DMS79 treated with DMSO at 0.1 percent for 48 hours (cell line): ENCODE measurements at places on chromosomes 1 and 21.
A peak's percentile ranks its signal among the peaks of the same experiment; 100 is the strongest.

- peak; percentile 73 for DNase-seq
Measured at GRCh38 chr1:225426395-225427234, 1.2 kb downstream of the LBR start.

DNA sequence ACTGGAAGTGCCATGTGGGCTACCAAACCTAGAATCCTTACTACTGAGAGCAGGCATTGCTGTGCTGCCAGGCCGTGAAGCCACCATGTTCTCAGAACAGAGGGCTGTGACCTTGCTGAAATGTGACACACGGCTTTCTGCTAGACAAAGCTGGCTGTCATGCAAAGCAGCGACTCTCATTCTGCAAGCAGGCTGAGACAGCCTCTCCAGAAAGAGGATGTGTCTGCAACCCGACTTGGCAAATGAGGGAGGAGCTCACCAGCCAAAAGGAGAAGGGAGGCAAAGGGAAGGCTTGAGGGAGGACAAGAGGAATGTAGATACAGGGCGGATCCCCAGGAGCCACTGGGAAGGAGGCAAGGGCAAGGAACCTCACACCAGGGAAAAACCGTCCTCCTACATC, 85.7 kb upstream of the KRTAP19-8 start:
- DNase-seq, result no peak

GRCh38 chr1:211606914-211607753, 28.2 kb upstream of the SLC30A1 start:
- no peak for DNase-seq

GRCh38 chr1:231691618-231692259, 65.1 kb downstream of the DISC1 start:
- DNase-seq, result no peak

DNA sequence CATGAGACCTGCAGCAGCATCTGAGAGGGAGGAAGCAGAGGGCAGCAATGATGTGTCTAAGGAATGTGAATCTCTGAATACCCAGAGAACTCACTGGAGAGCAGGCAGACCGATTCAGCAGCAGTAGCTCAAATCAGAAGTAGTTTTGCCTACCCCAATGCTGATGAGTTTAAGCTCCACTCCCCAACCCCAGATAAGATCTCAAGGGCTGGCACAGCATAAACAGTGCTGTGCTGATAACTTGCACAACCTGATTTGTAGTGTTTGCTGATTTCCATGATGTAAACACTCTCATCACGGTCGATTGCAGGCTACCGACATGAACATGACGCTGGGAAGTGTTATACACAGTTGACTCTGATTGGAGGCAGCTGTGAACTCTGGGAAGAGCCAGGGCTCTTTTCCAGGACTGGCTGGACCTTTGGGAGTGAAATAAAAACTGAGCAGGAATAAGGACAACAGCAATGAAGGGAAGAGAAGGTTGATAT, 11.2 kb upstream of the HMGCS2 start:
- DNase-seq, result peak; percentile 91

DNA sequence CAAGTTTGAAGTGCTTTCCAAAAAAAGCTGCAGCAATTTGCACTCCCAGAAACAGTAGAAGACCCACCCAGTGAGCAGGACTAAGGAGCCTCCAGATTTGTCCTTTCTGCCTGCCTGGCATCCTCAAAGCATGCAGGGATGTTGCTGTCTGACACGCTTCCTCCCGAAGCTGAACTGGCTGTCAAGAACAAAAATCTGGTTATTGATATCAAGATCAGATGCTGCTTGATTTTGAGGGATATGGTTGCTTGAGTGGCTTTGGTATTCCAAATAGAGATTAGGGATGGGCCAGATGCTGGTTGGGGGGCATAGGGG, 143.3 kb downstream of the MRPS6 start:
- DNase-seq, result no peak

GRCh38 chr21:38349111-38349746, 92.4 kb downstream of the KCNJ15 start:
- DNase-seq, result no peak

DNA sequence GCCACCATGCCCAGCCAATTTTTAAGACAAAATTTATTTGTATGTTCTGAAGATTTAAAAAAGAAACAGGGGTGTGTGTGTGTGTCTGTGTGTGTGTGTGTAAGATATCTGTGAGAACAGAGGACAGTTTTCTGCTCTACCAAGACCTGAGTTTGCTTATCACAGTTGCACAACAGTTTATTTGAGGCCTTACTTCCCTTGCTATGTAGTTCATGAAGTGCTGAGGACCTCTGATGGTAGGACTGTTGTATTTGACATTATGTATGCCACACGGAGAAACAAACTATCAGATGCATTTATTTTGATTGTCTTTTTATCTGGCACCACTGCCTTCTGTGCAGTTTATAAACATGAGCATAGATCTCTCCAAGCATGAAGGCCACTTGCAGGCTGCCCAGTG, 355.2 kb downstream of the PBX1 start:
- no peak for DNase-seq

GRCh38 chr1:151728151-151729054, 7.1 kb downstream of the RIIAD1 start:
- no peak for DNase-seq

GRCh38 chr1:76158126-76158525, 83.6 kb downstream of the ST6GALNAC3 start:
- DNase-seq, result no peak

- no peak for DNase-seq
Measured at GRCh38 chr1:210385228-210385627, 56.5 kb downstream of the HHAT start.

GRCh38 chr1:91876040-91876470, 9.9 kb downstream of the TGFBR3 start:
- DNase-seq, result no peak

DNA sequence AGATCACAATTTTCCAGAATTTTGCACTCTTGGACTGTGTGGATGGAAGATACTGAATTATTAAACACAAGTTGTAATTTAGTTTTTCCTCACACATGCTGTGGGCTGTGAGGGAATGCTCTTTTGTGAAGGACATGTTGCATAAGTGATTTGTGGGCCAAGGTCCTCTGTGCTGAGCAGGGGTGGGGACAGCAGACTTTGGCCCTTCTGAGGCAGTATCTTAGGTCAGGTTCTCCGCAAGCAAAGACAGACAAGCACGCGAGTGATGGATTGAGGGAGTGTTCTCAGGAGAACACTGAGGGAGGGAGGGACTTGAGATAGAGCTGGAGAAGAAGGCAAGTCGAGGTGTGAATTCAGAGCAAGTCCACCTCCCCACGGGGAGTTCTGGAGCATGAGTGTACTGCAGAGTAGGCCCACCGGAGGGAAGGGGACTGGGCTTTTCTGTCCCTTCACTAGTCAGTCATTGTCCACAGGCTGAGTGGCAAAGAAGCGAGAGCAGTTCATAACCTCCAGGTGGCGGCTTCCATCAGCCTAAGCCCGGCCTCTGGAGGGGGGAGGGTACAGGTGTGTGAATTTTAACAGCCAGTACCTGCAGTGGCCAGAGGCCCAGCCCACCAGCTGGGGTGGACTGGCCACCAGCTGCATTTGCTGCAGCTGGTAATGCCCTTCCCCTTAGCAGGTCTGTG, 19.1 kb upstream of the CD101 start:
- no peak for DNase-seq

GRCh38 chr1:240126821-240127220, 35.1 kb downstream of the FMN2 start:
- no peak for DNase-seq

GRCh38 chr1:236039740-236040685, 24.9 kb downstream of the NID1 start:
- DNase-seq, result peak; percentile 32

- DNase-seq, result no peak
Measured at GRCh38 chr1:226874579-226875425, 4.4 kb downstream of the PSEN2 start.

DNA sequence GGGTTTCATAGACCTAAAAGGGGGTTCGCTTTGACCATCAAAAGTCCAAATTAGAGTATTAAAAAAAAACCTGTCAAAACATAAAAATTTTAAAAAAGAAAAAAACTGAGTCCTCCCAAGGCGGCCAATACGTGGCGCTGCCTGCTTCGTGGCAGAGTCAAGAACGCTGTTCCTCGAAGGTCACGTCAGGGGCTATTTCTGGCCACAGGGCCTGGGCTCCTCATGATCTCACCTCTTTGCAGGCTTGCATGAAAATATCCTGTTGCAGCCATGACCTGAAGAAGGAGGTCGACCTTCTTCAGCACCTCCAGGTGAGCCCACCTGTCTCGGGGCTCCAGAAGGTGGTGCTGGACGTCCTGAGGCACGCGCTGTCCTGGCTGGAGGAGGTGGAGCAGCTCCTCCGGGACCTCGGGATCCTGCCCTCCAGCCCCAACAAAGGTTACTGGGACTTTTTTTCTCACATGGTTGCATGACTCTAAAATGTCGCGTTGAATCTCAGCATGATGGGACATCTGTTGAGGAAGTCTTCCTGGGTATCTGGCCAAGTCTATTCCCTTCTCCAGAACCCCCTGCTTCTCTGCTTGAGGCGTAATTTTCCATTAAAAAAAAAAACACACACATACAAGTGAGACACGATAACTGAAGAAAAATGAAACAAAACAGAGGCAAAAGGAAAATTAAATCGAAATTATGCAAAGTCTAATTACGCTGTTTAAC, 80.4 kb upstream of the EFHD2 start:
- DNase-seq, result no peak

DNA sequence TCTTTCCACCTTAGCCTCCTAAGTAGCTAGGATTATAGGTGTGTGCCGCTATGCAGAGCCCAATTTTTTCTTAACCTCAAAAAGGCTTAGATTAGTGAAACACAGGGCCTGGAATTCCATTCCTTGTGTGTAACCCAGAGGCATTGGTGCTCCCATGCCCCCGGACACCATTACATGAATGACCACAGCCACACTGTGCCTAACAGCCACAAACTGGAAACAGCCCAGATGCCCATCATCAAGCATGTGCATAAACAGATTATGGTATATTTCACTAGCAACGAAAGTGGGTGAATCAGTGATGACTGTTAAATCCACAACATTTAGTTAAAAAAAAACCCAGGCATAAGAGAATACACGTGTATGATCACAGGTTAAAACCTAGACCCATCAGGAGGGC, 24.4 kb downstream of the ADAM30 start:
- no peak for DNase-seq

DNA sequence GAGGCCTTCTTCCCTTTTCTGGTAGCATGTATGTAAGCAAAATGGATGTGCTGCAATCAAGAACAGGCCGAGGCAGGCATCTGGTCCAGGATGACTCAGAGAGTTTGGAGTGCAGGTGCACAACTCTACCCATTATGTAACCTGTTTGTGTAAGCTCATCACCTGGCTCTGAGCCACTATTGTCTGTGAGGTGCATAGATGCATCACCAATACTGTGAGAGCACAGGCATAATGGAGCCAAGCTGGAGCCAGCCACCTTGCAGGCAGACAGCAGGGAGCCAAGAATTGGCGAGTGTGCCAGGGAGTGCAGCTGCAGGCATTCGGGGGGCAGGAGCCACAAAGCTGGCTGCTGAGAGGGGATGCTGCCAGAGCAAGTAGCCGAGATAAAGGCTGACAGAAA, 549.9 kb upstream of the RGS18 start:
- no peak for DNase-seq

DNA sequence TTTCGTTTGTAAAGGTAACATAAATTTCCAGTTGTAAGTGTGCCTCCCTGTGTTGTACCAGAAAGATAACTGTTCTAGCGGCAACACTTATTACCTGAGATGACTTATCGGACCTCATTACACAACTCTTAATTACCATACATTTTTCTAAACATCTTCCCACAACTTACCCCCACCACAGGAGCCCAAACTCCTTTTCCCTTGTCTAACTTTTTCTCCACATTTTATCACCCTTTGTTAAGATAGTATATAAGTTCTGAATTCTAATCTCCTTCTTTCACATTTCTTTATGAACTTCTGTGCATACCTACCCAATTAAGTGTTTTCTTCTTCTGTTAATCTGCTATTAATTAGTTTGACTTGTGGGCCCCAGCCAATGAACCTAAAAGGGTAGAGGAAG, 143.7 kb upstream of the CAMK1G start:
- no peak for DNase-seq

- DNase-seq, result no peak
Measured at GRCh38 chr1:3548156-3548893, 63.0 kb downstream of the MEGF6 start.

DNA sequence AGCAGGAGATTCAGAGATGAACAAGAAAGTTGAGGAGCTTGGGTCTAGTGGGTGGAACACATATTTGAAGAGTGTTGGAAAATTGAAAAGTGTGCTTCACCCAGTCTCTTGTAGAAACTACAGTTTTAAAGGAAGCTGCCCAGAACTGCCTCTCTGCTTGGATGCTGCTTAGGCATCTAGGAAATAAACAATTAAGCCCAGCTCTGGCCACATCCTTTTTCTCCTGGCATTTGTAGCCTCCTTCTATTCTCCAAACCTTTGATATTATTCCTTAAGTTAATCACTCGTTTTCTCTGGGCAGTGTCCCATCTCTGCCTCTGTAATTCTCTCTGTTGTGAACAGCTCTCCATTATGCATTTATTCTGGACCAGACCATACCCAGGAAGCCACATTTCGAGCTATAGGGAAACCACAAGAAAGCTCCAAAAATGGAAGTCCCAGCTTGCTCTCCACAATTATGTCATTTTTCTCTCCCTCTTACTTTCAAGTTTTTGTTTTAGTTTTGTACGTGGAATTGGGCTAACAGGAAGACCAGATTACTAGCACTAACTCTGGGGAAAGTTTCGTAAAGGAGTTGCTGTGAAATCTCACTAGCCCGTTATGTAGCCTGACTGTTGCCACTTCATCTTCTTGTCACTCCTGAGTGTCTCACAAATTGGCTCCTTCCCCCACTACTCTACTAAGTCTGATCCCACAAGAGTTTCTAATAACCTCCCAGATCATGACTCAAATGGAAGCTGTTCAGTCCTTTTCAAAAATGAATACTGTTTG, 102.2 kb downstream of the NTMT2 start:
- DNase-seq, result no peak

DNA sequence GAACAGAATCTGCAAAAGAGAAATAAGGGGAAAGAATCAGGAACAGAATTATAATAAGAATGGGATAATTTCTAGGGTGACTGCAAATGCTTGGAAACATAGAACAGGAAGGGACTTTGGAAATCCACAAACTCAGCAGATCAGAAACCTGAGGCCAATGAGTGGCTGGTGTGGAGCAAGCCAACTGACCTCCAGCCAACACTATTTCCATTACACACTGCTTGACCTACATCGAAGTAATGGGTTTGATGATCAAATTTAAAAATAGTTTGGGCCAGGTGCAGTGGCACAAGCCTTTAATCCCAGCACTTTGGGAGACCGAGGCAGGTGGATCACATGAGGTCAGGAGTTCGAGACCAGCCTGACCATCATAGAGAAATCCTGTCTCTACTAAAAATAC, 284.9 kb downstream of the GRIK1 start:
- no peak for DNase-seq

DNA sequence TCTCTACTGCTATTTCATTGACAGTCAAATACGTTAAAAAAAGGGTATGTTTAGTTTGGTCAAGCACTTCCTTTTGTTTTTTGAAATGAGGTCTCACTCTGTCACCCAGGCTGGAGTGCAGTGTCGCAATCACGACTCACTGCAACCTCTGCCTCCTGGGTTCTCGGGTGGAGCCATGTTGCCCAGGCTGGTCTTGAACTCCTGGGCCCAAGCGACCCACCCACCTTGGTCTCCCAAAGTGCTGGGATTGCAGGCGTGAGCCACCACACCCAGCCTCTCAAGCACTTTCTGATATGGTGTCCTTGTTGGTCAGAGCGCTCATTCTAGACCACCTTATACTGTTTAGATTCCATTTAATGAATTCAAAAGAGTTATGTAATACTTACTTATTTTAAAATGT, 20.9 kb upstream of the RHBDL2 start:
- no peak for DNase-seq

- no peak for DNase-seq
Measured at GRCh38 chr1:97630281-97630680, 290.6 kb downstream of the DPYD start.
